Activated naive CD4-positive, alpha-beta T cell treated with Interleukin-2 at 50 U/mL for 16 hours (primary cell): ENCODE measurements at places on chromosomes 5 and 9.

GRCh38 chr5:39750661-39751060 is 325.9 kb upstream of the DAB2 start:
- DNase-seq, result no peak

GRCh38 chr5:124162767-124163532 is 583.5 kb downstream of the ZNF608 start:
- no peak for DNase-seq

DNA sequence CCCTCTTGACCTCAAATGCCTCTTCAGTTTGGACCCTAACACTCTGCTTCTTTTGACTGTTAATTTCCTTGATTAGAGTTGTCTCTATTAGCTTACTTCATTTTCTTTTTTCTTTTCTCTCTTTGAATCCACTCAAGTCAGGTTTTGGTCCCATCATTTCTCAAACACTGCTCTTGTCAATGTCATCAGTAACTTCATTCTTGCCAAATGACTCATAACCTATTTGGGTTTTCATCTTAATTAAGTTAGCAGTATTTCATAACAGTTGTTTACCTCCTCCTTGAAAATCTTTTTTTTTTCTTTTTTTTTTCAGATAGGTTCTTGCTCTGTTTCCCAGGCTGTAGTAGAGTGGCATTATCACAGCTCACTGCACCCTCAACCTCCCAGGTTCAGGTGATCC is 119.6 kb downstream of the PARP8 start:
- no peak for DNase-seq

GRCh38 chr5:82817897-82818676 is 259.1 kb downstream of the TMEM167A start:
- DNase-seq, result no peak

DNA sequence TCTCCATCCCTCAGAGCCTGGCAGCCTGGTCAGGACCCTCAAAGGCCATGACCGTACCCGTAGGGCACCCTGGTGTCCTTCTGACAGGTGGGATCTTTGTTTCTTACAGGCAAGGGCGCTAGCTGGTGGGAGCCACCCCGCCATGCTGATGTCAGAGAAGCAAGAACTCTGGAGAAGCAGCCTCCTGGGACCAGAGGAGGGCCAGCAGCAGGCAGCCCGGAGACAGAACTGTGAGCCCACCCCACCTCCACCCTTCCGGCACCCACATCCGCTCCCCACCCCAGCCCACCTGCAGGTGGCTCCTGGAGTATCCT is 42.2 kb upstream of the IL17B start:
- DNase-seq, result no peak

- DNase-seq, result no peak
Measured at GRCh38 chr5:43348207-43348606, 35.0 kb upstream of the HMGCS1 start.

DNA sequence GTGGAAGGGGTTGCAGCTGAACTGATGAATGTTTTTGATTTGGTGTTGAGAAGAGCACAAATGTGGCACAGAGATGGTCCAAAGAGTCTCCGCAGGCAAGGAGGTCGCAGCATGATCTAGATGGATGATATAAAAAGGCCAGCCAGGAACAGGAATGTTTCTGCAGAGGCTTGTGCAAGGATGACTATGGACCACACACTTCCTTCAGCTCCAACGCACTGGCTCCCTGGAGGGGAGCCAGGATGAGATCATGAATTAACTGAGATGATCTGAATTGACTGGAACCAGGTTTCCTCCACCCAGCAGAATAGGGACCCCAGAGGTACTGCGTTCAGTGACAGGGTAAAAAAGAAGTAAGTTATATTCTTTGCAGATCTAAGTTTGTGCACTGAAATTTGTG is 89.0 kb downstream of the ARSB start:
- DNase-seq, result no peak

DNA sequence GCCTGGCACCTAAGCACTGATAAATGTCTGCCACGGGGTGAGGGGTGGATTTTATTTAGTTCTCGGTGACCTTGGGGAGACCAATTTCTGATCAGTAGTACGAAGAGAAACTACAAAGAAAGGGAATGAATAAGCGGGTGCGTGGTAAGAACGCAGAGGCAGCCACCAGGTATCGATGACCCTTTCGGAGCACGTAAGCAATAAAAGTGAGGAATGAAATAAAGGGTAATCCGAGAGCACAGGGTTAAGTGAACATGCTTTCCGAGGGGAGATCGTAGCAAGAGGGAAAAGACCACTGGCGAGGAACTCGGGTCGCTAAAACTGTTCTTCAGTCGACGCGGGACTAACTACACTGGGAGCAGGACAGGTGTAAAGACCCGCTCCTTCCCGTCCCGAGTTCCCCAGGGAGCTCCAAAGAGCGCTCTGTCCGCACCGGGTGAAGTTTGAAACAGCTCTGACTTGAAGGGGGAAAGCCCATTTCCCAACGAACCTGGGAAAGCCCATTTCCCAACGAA is 1.1 kb downstream of the ELOVL7 start:
- no peak for DNase-seq

GRCh38 chr5:107955321-107955720 is 284.6 kb upstream of the EFNA5 start:
- no peak for DNase-seq

GRCh38 chr5:139657363-139658321 is 9.5 kb downstream of the CXXC5 start:
- DNase-seq, result no peak

- no peak for DNase-seq
Measured at GRCh38 chr5:69295088-69295754, 37.4 kb downstream of the CCDC125 start.

GRCh38 chr9:124285903-124286291 is 28.1 kb downstream of the NEK6 start:
- peak; percentile 69 for DNase-seq

DNA sequence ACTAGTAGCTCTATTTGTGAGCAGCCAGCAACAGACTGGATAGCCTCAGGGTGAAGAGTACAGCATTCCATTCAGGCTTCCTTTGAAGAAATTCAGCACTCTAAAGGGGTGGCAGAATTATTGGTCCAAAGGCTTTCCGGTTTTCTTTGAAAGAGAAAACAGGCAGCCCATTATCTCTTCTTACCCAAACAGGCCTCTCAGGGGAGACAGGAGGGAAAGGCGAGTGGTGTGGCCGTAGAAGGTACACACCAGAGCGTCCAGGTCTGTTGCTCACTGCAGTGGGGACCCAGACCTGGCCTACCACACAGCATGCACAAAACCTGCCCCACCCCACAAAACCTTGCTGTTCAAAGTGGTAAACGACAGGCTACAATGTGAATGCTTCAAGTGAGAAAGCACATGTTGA is 83.3 kb downstream of the ZNF608 start:
- no peak for DNase-seq

DNA sequence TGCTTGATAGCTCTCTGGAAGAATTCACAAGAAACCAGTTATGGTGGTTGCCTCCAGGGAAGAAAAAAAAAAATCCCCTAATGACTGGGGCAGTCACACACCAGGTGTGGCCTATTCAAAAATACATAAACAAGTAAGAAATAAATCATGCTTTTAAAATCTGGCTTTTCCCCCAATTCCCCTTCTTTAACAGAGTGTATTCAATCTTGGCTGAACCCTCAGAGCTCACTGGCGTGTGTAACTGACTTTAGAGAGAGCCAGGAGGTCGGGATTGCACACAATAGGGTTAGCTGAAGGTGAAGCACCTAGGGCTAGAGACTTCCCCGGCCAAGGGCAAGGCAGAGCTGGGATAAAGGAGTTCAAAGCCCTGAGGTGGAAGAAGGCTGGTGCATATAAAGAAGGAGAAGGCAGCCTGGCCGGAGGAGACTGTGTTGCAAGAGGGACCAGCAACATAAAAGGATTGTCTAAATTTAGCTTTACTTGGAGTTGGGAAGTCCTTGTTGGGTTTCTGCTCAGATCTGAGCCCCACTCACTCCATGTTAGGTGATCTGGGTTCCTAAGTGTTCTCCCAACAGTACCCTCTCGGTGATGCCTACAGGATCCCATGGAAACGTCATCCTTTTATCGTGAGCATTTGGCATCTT is 19.7 kb downstream of the FNBP1 start:
- DNase-seq, result no peak

DNA sequence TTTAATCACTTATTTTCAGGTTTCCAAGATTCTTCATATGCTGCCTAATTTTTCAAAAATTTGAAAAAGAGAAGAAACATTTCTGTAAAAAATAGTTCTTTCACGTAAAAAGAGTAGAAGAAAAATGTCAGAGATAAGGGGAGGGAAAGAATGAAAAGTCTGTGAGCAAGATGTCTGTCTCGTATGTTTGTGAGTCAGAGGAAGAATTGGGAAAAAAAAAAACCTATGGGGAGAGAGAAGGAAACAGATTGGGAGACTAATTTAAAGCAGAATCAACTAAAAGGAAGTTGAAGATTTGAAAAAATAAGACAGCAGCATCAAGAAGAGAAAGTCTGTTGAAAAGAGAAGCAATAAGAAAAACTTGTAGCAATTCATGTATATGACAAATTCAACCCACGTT is 456.3 kb downstream of the HINT1 start:
- DNase-seq, result no peak

DNA sequence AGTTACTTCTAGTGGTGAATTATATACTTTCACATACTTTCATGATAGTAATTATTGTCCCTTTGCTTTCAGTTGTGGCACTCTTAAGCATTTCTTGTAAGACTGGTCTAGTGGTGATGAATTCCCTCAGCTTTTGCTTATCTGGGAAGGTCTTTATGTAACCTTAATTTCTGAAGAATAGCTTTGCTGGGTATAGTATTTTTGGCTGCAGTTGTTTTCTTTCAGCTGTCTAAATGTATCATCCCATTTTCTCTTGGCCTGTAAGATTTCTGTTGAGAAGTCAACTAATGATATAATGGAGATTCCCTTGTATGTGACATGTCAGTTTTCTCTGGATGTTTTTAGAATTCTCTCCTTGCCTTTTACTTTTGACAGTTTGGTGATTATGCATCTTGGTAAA is 41.0 kb downstream of the TMEM38B start:
- no peak for DNase-seq

DNA sequence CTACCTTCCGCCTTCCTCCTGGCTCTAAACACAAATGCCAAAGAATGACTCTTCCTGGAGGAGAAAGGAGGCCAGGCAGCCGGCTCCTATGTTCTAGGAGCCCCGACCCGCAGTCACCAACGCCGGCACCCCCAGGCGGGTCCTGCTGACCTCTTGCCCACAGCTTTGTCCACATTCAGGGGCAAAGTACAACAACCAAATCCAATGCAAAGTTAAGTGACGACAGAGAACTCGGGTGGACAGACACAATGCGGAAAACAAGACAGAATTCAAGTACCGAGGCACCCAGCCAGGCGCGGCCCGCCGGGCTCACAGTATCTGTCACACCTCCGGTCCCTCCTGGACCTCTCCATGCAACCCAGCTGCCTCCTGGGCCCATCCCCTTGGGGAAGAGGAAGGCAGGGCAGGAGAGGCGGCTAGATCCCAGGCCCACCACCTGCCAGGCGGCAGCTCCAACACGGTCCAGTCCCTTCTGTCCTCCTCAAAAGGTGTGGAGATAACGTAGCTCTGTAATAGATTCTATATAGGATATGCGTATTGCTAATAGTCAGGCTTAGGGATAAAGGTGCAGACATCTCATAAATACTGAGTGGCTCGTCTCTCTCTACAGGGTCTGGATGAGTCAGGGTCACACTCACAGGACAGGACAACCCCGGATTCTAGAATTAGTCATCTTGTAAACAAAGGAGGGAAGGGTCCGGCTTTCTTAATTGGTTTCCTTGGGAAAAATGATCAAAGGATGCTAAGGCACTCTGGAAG is 46.9 kb upstream of the UBAC1 start:
- no peak for DNase-seq

DNA sequence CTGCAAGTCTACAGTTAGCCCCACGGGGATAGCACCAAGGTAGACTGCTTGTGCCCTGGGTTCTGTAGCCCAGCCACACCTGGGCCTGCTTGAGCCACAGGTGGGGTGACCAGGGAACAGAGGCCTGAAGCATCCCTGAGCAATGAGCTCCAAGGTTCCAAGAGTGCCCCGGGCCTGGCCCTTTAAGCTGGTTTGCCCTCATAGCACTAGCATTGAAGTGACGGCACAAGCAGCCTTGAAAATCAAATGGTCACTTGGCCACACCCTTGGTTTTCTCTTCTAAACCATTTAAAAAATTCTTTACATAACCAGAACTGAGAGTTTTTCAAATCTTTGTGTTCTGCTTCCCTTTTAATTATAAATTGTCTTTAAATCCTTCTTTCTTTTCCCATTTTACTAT is 24.7 kb downstream of the FBXO10 start:
- DNase-seq, result no peak

GRCh38 chr5:176697934-176698538 is 50.8 kb downstream of the TSPAN17 start:
- no peak for DNase-seq

GRCh38 chr9:22142671-22143070 is 133.6 kb upstream of the CDKN2B start:
- no peak for DNase-seq

- no peak for DNase-seq
Measured at GRCh38 chr9:116230051-116230632, 76.6 kb downstream of the PAPPA start.

- no peak for DNase-seq
Measured at GRCh38 chr9:135920973-135921585, 13.7 kb upstream of the CAMSAP1 start.

DNA sequence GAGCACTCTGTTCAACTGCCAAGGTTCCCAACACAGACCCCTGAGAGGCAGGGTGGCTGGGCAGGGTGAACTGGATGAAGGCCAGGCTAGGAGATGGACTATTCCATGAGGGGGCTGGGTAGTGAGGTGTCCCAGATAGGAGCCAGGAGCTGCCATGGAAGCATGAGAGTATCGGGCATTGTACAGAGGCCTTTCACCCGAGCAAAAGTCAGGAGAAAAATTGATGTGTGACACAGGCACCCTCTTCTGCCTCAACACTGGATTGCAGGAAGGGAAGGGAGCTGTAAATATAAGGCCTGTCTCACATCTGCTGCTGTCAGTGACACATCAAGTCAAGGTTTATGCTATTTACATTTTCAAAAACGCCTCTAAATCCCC is 74.6 kb downstream of the UBAP1 start:
- DNase-seq, result no peak

- DNase-seq, result no peak
Measured at GRCh38 chr5:8807636-8808035, 738.2 kb downstream of the SEMA5A start.

GRCh38 chr9:110626101-110626829 is 42.3 kb upstream of the MUSK start:
- no peak for DNase-seq

- no peak for DNase-seq
Measured at GRCh38 chr5:168585119-168585856, 6.1 kb upstream of the PANK3 start.

- no peak for DNase-seq
Measured at GRCh38 chr5:59097712-59098111, 514.8 kb downstream of the RAB3C start.

GRCh38 chr5:143874312-143874711 is 62.4 kb downstream of the HMHB1 start:
- no peak for DNase-seq

- DNase-seq, result no peak
Measured at GRCh38 chr9:81847181-81847915, 80.9 kb upstream of the SPATA31D4 start.

DNA sequence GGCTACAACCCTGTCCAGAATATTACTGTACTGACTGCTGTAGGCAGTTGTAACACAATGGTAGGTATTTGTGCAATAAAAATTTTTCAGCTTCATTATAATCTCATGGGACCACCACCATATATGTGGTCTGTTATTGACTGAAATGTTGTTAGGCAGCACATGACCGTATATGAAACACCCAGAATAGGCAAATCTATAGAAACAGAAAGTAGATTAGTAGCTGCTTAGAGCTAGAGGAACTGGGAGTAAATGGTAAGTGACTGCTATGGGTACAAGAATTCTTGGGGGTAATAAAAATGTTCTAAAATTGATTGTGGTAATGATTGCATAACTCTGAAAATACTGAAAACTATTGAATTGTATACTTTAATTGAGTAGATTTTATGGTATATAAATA is 185.7 kb downstream of the ESM1 start:
- DNase-seq, result no peak
